Kidney (tissue), 22 donors: ENCODE measurements at places on chromosomes 4 and X.
A peak's percentile ranks its signal among the peaks of the same experiment; 100 is the strongest.

- no peak for DNase-seq
Measured at GRCh38 chr4:67558493-67558892, at the start of gene STAP1. Gene STAP1, plus strand, starts transcription at chr4:67558727. Its CDS starts 83 bp downstream, at chr4:67558810.

- peak; percentile 68 for DNase-seq
Measured at GRCh38 chr4:1767770-1768366, 25.2 kb upstream of the FGFR3 start.

GRCh38 chr4:4868040-4868757 is 8.7 kb downstream of the MSX1 start:
- peak; percentile 48 for DNase-seq

DNA sequence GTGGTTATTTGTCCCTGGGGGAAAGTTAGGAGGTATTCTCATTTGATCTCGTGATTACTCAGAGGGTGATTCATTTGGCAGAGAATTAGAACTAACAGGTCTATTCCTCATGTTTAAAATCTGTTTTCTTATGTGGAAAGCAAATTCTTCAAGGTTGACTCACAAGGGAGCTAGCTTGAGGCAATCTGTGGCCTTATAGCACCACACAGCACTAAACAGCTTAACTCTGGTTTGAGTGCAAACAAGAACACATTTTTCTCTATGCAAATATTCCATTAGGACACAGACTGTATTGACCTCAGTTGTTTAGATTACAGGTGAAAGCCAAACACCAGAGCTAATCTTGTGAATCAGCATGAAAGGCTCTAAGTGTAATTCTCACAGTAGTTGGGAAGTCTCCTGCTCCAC is 694.4 kb upstream of the POU3F4 start:
- DNase-seq: no peak

GRCh38 chr4:88999392-88999930 is 57.5 kb downstream of the FAM13A start:
- no peak for DNase-seq

DNA sequence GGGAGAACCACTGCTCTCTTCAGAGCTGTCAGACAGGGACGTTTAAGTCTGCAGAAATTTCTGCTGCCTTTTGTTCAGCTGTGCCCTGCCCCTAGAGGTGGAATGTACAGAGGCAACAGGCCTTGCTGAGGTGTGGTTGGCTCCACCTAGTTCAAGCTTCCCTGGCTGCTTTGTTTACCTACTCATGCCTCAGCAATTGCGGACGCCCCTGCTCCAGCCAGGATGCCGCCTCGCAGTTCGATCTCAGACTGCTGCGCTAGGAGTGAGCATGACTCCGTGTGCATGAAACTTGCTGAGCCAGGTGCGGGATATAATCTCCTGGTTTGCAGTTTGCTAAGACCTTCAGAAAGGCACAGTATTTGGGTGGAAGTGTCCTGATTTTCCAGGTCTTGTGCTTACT is 70.9 kb downstream of the MAGEB5 start:
- DNase-seq: no peak

DNA sequence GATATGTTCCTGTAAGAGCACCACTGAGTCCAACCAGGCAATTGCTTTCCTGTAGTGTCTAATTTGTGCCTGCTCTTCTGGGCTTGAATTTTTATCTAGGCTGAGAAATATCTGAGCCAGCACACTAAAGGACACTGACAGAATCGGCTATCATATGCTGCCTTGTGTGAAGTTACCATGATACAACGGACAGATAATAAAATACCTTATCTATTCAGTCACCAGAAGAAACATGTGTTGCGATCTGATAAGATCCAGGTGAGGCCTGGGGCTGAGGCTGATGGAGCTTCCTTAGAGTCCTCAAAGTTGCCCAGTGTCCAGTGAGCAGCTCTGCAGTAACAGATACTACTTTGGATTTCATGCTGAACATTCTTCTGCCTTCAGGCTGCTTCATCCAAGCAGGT is 111.8 kb downstream of the ZNF518B start:
- DNase-seq: no peak

- no peak for DNase-seq
Measured at GRCh38 chr4:182492423-182492822, 249.2 kb downstream of the TENM3 start.

GRCh38 chr4:108203377-108203776 is 34.6 kb upstream of the LEF1 start:
- DNase-seq: no peak

DNA sequence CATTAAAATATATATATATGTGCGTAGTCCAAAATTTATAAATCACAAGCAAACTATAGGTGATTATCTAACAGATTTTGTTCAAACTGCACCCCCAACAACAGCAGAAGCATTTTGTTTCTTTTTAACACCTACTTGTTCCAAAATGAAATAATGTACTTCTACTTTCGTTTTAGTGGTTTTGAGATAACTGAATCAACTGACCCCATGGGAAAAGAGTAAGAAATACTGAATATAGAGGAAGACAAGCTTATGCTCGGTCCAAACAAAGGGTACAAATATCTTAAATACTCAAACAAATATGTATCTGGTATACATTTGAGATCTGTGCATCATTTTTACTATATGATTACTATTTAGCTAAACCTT is 22.4 kb downstream of the MAP7D3 start:
- no peak for DNase-seq

DNA sequence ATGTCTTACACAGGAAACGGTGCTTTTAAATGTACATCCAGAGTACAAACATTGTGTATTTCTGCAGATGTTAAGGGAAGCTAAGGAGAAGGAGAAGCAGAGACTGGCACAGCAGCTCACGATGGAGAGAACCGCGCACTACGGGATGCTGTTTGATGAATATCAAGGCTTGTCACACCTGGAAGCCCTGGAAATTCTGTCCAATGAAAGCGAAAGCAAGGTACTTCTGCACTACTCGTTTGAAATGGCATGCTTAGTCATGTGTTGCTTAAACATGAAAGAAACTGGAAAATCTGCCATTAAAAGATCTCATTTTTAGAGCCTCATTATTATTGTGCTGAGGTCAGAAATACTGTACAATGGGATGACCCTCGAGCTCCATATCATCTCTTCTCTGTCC is 47.2 kb downstream of the FAM114A1 start:
- no peak for DNase-seq

- no peak for DNase-seq
Measured at GRCh38 chrX:150967786-150968185, 15.3 kb upstream of the HMGB3 start.

GRCh38 chr4:12987284-12987683 is 496.9 kb downstream of the RAB28 start:
- no peak for DNase-seq

- no peak for DNase-seq
Measured at GRCh38 chr4:79331126-79331876, 5.4 kb upstream of the NAA11 start.

GRCh38 chrX:54415534-54416350 is 24.5 kb upstream of the TSR2 start:
- peak; percentile 40 for DNase-seq

DNA sequence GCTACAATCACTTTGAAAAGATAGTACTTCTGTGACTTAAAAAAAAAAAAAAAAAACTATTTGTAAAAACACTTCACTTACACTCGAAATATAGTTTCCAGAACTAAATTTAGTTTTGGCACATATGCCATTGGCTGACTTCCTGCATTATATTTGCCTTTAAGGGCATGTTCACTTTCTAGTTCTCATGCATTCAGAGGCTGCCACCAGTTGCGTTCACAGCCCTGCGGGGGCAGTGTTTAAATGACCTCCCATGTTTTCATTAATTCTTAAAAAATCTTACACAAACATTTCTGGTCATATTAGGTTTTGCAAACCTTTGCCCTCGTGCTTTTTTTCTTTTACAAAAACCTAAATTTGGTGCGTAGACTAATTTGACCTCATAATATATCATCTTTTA is 12.4 kb upstream of the ARHGAP6 start:
- no peak for DNase-seq

GRCh38 chrX:123607806-123608205 is 125.0 kb downstream of the THOC2 start:
- no peak for DNase-seq

DNA sequence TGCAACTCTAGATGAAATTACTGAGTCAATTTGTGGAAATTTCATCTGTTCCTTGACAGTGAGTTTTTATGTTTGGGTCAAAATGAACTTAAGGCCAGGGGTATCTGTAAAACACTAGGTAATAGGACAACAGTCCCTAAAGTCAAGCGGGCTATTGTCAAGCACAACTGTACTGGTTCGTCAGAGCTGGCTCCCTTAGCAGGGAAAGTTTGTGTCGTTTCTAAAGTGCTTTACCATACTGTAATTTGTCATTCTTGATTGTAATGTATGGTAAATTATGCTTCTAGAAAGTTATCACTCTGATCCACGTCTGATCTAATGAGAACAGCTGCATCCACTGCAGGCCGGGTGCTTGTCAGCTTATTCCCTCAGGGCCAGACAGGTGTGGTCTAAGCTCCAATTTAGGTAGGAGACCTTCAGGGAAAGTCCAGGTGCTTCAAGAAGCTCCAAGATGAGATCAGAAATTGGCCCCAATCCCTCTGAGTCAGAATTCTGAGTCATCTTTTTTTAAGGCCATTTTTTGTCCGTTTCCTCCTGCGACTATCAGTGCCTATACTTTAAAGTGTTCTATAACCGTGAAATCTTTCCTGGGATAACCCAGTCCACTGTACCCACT is 92.2 kb downstream of the PALLD start:
- DNase-seq: no peak

GRCh38 chrX:46165411-46165810 is 379.8 kb downstream of the ZNF674 start:
- no peak for DNase-seq

DNA sequence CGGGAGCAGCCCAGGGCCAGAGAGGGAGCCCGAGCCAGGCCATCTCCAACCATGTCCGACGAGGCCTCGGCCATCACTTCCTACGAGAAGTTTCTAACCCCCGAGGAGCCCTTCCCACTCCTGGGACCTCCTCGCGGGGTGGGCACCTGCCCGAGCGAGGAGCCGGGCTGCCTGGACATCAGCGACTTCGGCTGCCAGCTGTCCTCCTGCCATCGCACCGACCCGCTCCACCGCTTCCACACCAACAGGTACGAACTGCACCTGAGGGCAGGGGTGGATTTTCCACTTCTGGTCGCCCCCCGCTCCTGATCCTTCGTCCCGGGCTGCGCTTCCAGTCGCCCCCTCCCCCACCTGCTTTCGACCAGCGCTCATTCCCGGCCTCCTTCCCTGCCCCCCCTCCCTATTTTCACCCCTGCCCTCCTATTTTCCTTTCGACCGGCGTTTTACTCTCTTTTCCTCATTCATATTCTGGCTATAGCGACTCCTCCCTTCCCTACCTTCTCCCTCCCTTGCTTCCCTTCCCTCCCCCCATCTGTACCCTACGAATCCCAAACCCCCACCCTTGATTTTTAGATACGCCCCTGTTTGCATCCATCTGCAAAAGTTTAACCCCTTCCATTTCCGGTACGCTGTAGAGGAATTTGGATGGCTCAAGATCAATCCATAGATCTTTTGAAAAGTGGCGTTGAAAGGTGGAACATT is 633 bp downstream of the FAM199X start:
- DNase-seq: no peak

- DNase-seq: peak; percentile 73
Measured at GRCh38 chrX:100395781-100396180, 14.3 kb downstream of the PCDH19 start.

GRCh38 chrX:9609987-9610386 is 145.1 kb downstream of the TBL1X start:
- no peak for DNase-seq

- DNase-seq: no peak
Measured at GRCh38 chrX:20451929-20452328, 185.2 kb upstream of the RPS6KA3 start.

DNA sequence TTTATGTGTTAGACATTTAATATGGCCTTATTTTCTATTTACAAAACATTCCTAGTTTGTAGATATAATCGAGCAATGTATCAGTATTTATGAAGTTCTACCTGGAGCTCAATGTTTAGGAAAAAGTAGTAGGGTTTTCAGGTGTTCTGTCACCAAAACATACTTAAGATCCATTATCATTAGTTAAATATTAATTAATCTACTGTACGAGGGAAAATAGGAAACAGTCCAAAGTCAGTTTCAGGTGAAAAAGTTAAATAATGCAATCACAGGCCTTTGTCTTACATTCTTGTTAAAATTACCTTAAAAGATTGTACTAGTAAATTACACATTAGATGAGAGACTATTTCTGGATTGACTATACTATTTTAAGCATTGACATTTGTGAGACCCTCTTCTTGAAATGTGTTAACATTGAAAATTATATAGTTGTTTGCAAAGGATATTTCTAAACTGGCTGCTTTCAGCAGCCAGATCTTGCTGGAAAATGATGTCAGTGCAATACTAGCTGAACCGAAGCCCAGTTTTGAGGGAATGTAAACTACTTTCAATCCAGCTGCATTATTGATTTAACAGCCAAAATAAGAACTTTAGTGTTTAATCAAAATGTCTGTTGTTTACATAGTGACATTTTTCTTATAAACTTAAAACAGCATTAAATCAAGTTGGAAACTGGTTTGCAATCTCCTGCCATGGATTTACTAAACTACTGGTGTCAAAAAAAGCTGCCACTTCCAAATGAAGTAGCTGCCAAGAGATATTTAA is 19.3 kb downstream of the GUCY1B1 start:
- DNase-seq: no peak

- no peak for DNase-seq
Measured at GRCh38 chr4:53019485-53020382, 157.6 kb downstream of the RASL11B start.

DNA sequence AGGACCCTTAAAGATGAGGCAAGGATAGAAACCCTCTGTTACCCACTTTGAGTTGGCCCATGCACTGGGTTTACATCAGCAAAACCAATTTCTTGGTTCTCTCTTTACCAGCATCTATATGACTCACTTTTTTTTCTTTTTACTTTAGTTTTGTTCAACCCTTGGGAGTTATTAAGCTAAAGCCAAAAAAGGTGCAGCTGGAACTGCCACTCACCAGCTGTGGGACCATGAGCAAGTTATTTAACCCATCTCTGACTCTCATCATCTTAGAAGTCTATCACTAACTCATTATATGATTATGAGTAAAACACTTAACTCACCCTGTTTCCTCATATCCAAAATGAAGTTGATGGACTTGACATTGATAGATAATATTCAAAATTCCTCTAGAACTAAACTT is 53.4 kb downstream of the GABRB1 start:
- no peak for DNase-seq

- DNase-seq: no peak
Measured at GRCh38 chr4:108430921-108431320, 189.5 kb upstream of the RPL34 start.

- no peak for DNase-seq
Measured at GRCh38 chrX:78650906-78651437, 8.2 kb downstream of the RTL3 start.
